ENCODE measurements at places on chromosomes 1 and 21. TPM values are rescaled to one million over a fixed set of nuclear protein-coding genes. Genes with fewer than 3 reads are reported as not detected.

DNA sequence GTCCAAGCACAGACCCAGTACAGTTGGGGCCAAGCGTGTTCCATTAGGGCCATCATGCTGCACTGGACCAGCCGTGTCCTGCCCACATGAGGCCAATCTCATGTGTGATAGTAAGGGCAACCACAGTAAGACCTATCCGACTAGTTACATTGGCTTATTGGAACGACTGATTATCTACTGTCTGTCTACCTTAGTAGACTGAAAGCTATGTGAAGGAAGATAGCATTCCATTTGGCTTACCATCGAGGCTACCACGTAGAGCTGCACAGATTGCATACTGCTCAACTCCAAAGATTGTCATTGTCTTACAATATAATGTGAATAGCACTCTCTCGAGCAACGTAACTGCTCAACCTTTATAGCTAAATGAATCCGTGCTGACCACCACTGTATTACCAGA is 10.6 kb downstream of the PTGER3 start:
- H3K4me1 ChIP-seq: no peaks in the 10 kb centered on the region
- no peak overlapping the region for H3K27ac ChIP-seq
- no peaks in the 10 kb centered on the region for H3K36me3 ChIP-seq
- H3K4me3 ChIP-seq: no peak overlapping the region

DNA sequence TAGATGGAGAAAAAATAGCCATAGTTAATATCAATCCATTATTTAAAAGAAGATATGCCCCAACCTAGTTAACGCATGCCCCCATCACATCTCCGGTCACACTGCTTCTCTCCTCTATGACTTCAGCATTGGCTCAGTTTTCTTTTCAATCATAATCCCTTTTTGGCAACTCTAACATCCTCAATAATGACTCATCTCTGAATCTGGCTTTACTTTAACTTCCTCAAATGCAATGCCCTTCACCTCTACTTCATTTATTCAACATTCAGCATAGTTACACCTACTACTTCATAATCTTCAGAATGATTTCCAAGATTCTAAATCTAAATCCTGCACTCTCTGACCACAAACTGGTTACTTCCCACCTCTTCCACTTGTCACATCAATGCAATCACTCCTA is 417.3 kb downstream of the USH2A start:
- no peaks in the 10 kb centered on the region for H3K36me3 ChIP-seq
- H3K4me1 ChIP-seq: no peaks in the 10 kb centered on the region
- no peaks in the 10 kb centered on the region for H3K27me3 ChIP-seq
- H3K27ac ChIP-seq: no peak overlapping the region
- no peak for DNase-seq

DNA sequence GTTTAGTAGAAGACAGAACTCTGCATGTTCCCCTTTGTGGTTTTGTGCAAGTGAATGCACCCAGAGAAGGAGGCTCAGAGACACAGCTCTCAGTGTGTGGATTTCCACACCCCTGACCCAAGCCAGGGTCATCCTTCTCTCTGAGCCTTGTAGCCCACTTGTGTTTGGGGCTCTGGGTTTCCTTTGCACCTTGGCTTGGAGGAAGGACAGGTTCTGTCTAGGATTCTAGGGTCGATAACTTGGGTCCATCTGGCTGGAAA is 27.2 kb downstream of the MYOG start:
- peaks cover 2% of the 10 kb centered on the region for H3K36me3 ChIP-seq
- H3K27me3 ChIP-seq: no peaks in the 10 kb centered on the region
- no peak overlapping the region for H3K4me3 ChIP-seq
- DNase-seq: no peak
- no peaks in the 10 kb centered on the region for H3K4me1 ChIP-seq
- H3K27ac ChIP-seq: no peak overlapping the region

GRCh38 chr1:24606296-24606605 is 36.9 kb upstream of the SRRM1 start:
- no peak for DNase-seq
- H3K4me3 ChIP-seq: no peak overlapping the region
- no peaks in the 10 kb centered on the region for H3K27me3 ChIP-seq

- H3K27ac ChIP-seq: no peak overlapping the region
- no peaks in the 10 kb centered on the region for H3K4me1 ChIP-seq
- H3K4me3 ChIP-seq: no peak overlapping the region
- DNase-seq: no peak
- no peaks in the 10 kb centered on the region for H3K36me3 ChIP-seq
Observed at GRCh38 chr1:202088206-202088605, 34.5 kb upstream of the GPR37L1 start.

DNA sequence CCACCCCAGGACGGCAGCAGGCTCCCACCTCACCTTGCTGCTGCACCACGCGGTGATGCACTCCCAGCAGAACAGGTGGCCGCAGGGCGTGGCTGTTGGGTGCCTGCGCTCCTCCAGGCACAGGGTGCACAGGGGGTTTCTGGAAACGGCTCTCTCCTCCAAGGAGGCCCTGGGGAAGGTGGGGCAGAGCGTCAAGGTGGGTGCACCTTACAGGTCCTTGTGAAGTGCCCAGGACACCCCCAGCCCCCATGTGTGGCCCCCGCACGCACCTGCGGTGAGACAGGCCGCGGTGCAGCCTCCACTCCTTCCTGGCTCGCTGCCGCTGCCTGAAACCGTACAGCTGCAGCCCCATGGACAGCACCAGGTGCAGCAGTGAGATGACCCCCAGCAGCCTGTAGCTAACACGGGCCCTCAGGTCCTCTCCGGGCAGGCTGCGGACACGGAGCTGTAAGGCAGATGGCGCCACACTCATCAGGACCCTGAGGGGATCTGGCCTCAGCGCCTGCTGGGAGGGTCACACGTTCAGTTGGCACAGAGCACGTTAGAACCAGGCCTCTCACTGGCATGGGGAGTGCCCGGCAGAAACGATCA is 5.8 kb downstream of the PEX10 start:
- peaks cover 14% of the 10 kb centered on the region for H3K36me3 ChIP-seq
- H3K4me3 ChIP-seq: no peak overlapping the region
- peaks cover 7% of the 10 kb centered on the region for H3K4me1 ChIP-seq
- H3K27me3 ChIP-seq: no peaks in the 10 kb centered on the region

DNA sequence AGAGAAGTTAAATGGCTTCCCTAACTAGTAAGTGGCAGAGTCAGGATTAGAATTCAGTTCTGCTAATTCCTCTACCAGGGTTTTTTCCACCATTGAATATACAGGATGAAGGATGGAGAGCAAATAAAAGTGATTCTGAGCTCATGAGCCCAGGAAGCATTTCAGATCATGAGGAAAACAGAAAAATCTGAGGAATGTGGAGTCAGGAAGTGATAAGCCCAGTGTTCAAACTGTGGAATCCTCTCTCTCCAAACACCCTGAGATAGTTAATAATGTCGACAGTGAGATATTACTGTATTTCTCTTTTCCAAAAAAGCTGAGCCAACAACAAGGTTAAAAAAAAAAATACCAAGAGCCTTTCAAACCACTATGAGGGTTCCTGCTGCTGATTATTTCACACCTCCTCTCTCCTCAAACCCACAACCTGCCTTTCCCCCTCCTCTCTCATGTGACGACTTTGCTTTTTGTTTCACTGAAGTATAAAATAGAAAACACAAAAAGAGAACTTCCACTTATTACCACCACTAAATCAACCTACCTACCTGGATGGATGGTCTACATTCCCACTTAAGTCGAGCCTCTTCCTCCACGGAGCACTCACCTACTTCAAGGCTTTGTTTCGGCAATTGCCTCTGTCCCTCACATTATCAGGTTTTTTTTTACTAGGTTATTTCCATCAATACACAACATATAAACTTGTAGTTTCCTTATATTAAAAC is 8.9 kb downstream of the SLAMF1 start:
- DNase-seq: peak; percentile 75
- peak overlapping the region; percentile 95 for H3K27ac ChIP-seq
- H3K27me3 ChIP-seq: no peaks in the 10 kb centered on the region
- H3K4me1 ChIP-seq: peaks cover 92% of the 10 kb centered on the region
- peaks cover 91% of the 10 kb centered on the region for H3K36me3 ChIP-seq
- H3K4me3 ChIP-seq: peak overlapping the region; percentile 66

DNA sequence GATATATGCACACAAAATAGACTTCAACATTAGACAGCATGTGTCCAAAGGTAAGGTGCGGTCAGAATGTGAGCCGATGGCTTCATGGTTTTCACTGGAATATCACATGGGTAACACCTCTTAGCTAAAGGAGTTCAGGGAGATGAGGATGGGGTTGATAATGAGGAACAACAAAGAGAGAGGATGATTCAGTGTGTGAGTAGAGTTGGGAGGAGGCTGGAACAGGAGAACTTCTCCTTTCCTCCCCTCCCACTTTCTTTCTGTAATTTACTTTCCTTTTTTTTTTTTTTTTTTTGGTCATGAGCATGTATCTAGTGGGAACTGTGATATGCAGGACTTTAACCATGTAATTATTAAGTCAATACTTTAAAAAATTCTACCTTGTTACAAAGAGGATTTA is 99.4 kb downstream of the FASLG start:
- no peaks in the 10 kb centered on the region for H3K36me3 ChIP-seq
- H3K4me3 ChIP-seq: no peak overlapping the region
- H3K4me1 ChIP-seq: peaks cover 59% of the 10 kb centered on the region
- H3K27me3 ChIP-seq: no peaks in the 10 kb centered on the region
- no peak for DNase-seq

- H3K27ac ChIP-seq: no peak overlapping the region
- H3K4me3 ChIP-seq: no peak overlapping the region
- DNase-seq: no peak
- no peaks in the 10 kb centered on the region for H3K4me1 ChIP-seq
Observed at GRCh38 chr1:102566182-102566581, 542.1 kb downstream of the COL11A1 start.

Gene GPR25
- total RNA-seq: not detected

Gene FNBP1L
- 0.17 TPM for total RNA-seq

Gene MMP23B
- total RNA-seq: 0.99 TPM

Gene RSPO1
- not detected for total RNA-seq

Gene TMPRSS15
- total RNA-seq: not detected

Gene VPS26C
- total RNA-seq: 51.0 TPM

Gene TMEM59
- 140 TPM for total RNA-seq

Measured in activated naive CD4-positive, alpha-beta T cell treated with anti-CD3 and anti-CD28 coated beads for 36 hours (primary cell).